NCI-H524 treated with DMSO at 0.1 percent for 48 hours (cell line): ENCODE measurements at places on chromosomes 3 and 15.

DNA sequence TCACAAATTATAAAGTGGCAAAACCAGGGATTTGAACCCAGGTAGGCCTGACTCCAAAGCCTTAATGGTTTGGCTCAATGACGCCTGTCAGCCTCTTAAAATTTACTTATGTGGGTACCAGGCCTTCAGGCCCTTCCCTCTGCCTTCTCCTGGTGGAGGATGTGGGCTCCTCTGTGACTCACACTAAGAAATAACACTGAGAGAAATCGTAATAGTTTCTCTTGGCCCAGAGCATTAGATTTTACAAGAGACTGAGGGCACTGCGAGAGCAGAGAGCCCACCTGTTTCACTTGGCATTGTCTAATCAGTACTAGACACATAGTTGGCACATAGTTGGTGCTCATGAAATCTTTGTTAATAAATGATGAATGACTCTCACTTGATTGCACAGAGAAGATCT lies 505.2 kb downstream of the SHQ1 start:
- no peak for DNase-seq

DNA sequence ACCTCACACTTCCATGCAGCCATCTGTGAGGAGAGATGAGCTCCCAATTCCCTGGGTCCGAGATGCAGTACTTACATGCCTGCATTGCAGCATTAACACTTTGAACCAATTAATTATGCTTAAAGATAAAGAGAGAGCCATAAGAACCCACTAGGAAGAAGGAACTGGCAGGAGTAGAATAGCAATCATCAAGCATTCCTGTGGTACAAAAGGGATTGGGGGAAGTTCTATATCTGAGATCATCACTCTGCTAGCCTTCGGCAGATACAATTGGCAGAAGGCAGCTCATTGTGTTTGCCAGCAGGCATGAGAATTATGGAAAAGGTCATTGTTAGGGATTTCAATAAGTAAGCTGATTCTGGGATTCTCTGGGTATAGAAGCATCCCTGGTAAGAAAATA lies 891.4 kb downstream of the NTRK3 start:
- no peak for DNase-seq

GRCh38 chr3:87313641-87314040 lies 37.3 kb upstream of the POU1F1 start:
- no peak for DNase-seq

DNA sequence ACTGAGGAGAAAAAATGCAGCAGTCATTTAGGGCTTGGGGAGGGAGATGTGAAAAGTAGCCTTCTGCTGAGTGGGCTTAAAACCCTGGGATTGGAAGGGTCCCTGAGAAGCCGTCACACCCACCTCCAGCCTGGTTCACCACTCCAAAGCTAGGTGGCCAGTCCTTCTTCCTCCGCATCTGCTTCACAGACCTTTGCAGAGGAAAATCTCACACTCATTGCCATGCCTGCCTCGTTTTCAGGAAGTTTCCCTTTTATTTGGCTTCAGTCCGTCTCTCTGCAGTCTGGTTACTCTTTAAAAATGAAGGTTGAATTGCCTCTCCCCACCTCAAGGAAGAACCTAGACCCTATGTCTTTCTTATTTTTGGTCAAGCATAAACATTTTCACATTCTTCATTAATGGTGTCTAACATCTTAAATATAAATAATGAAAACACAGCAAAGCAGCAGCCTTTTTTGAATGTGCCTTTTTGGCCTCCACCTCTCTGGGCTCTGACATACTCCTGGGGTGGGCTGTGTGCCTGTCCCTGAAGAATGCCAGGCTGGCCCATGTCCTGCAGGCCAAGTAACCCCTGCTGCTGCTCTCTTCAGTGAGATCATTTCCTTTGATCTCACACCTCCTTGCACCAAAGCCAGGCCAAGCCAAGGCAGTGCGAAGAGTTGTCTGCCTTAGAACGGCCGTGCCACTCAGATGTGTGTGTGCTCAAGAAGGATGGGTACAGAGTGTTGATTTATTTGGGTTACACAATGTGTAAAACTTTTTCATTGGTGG lies 11.0 kb downstream of the MRAS start:
- DNase-seq = no peak

- peak; percentile 57 for DNase-seq
Measured at GRCh38 chr15:81752974-81753373, 292.8 kb downstream of the MEX3B start.

DNA sequence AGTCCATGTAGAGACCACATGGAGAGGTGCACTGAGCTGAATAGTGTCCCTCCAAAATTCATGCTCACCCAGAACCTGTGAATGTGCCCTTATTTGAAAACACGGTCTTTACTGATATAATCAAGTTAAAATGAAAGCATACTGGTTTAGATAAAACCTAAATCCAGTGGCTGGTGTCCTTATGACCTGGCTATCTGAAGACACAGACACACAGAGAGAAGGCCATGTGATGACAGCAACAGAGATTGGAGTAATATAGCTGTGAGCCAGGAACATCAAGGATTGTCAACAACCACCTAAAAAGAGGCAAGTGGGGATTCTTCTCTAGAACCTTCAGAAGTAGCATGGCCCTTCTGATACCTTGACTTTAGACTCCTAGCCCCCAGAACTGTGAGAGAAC lies 54.7 kb upstream of the CD47 start:
- DNase-seq = no peak

- DNase-seq = no peak
Measured at GRCh38 chr3:163043074-163043473, 1546.5 kb downstream of the OTOL1 start.

DNA sequence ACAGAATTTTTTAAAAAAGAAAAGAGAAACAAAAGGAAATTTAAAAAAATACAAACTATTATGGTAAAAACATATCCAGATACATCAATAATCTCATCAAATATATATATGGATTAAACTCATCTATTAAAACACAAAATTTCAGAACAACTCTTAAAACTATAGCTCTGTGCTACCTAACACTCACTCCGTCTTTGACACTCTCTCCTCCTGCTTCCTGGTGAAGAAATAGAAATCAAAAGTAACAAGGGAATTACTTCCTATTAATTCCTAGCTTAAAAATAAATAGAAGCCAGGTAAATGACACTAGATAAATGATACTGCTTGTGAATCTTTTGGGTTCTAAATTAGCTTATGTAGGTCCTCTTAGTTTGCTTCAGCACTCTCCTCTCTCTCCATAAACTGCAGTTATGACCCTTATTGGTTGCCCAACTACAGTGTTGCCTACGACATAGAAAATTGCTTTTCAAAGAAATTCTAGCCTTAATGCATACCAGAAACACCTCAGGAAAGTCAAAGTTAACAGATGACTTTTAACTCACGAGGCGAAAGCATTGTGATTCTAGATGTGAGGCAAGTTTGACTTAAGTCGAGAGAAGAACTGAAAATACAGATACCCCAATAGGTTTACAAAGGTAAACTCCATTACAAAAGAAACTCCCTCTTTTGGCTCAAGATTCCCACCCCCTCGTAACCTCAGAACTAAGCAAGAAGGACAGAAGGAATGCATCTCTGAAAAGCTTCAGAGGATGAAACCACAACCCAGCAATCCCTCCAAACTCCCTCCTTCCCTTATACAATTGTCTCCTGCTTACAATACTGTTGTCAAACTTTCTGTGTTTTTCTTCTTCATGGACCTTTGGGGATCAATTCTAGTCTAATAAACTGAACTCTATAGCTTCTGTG lies 394.7 kb downstream of the FGF12 start:
- no peak for DNase-seq
